GM06990 (cell line): ENCODE measurements at places on chromosomes 7 and 10.

DNA sequence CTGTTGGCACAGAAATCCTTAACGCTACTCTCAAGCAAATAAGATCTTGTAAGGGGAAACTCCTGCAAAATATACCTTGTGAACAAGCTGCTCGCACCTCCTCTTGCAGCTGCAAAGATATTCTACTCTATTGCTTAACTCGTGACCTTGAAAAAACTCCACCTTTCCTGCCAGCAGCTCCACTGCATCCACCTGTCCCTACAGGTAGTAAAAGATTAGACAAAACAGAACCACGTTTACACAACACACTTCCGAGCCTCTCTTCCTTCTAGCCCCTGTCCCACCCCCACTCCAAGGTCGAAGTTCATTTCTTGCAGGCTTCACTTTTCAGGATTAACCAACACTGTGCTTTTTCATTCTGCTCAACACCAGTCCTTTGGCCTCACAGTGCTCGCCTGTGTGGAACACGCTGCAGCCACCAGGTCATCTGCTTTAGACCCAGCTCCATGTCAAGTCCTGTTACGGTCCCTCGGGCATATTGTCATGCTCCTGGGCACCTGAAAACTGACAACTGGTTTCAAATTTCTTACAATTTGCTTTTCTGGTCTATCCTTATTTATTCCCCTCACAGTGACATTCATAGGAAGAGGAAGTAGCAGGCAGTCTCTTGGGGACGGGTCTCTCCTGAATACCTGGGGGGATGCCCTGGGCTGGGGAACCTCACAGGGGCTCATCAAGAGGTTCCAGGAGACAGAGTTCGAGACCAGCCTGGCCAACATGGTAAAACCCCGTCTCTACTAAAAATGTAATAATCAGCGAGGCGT lies 165.8 kb upstream of the KLF14 start:
- DNase-seq = no peak

- no peak for DNase-seq
Observed at GRCh38 chr7:16918288-16918895, 36.6 kb upstream of the AGR3 start.

GRCh38 chr10:63069318-63069717 lies 63.8 kb upstream of the NRBF2 start:
- DNase-seq = no peak

- no peak for DNase-seq
Observed at GRCh38 chr10:21520949-21521348, 4.5 kb downstream of the SKIDA1 start.

DNA sequence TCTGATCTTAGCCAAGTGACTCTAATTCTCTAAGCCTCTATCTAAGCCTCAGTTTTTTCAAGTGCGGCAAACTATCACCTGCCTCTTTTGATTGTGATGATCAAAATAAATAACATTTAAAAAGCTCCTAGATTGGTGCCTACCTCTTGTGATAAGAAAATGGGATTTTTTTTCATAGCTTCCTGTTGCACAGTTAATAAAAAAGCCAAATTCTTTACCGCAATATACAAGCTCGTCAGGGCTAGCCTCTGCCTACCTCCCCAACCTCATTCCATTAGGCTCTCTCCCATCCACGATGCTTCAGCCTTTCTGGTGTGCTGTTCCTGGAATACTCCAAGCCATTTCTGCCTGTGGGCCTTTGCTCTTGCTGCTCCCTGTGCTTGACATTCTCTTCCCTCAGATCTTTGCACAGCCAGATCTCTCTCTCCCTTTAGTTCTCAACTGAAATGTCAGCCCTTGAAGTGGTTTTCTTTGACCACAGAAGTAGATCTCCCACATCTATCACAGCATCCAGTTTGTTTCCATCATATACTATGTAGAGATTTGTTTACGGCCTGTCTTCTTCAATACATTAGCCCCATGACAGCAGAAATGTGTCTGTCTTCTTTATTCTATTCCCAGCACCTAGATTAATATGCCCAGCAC lies 48.8 kb downstream of the SFR1 start:
- no peak for DNase-seq

- DNase-seq = no peak
Observed at GRCh38 chr7:21568762-21569161, 25.9 kb downstream of the DNAH11 start.
